ENCODE measurements at places on chromosomes 2 and 18.

- no peak for DNase-seq
These were observed 483 bp upstream of the FHL2 start for GRCh38 chr2:105399207-105399861.

- DNase-seq: peak; percentile 22
These were observed 7.2 kb downstream of the BOLL start for GRCh38 chr2:197777823-197778407.

DNA sequence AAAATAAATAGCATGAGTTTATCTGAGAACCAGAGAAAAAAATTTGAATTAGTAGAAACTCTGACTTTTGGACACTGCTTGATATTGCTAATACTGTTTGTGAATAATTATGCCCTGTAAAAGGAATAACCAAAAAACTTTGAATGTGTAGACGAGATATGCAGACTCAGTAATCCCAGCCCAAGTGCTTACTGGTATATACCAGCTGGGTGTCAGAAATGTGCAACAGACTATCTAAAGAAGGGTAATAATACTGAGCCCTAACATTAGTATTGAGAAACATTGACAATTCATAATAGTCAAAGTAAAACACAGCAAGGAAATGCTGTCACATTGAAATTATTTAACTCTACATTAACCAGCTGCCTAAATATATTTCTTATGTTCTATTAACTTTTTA lies 60.5 kb upstream of the ZC3H15 start:
- DNase-seq: no peak

DNA sequence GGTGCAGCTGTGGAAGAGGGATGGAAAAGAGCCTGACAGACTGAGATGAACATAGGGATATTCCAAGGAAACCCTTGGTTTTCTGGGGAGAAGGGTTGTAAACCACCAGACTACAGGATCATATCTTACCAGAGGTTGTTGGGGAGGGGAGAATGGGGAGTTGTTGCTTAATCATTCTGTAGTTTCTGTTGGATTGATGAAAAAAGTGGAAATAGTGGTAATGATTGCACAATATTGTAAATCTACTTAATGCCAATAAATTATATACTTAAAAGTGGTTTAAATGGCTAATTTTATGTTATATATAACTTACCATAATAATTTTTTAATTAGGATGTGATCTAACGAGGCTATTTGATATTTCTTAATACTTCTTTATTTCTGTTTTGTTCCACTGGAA lies 800.9 kb downstream of the BCL11A start:
- DNase-seq: no peak

DNA sequence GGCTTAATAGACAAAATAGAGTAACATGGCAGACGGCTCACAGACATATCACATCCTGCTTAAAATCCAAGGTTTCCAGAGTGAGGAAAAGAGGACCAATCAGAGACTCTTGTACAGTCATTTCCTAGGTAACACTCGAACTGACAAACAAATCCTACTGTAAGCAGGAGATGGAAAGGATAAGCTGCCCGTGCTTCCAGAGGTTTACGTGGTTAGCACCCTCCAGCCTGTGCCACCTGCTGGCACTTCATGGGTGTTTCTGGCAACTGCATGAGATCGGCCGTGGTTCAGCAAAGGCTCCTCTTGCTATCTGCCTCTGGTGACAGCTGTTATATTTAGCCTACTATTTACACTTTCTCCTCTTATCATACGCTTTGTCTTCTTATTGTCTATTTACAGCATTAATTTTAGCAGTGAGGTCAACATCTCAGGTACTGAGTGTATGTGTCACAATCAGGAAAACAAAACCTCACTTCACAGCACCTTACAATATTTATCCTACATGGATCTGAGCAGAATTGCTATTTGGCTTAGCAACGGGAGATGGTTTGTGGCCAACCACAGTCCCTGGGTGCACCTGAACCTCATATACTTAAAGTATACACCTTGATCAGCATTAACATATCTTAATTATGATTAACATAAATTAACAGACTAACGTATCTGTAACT lies 226.9 kb downstream of the TMEM163 start:
- peak; percentile 95 for DNase-seq

DNA sequence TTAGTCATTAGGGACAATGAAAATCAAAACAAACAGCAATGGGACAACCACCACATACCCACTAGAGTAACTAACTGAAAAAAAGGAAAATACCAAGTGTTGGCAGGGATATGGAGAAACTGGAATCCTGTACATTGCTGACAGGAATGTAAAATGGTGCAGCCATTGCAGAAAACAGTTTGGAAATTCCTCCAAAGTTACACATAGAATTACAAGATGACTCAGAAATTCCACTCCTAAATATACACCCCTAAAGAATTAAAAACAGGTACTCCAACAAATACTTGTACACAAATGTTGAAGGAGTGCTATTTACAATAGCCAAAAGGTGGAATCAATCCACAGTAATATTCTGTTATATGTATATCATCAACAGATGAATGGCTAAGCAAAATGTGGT lies 110.9 kb downstream of the ROCK1 start:
- DNase-seq: no peak

GRCh38 chr2:61354543-61355197 lies 116.2 kb downstream of the USP34 start:
- DNase-seq: no peak

DNA sequence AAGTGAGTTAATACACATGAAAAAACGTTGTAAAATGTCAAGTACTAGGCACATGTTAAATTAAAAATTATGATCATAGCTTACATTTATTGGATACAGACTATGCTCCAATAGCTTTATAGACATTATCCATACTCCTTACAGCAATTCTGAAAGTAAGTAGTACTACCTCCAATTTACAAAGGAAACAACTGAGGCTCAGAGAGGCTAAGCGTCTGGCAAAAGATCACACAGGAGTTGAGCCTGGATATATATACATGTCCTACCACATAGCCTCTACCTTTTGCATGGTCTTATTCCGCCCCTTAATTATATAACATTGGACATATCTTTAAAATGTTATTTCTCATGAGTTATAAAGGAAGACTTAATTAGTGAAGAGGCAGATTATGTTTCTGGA lies 127.3 kb downstream of the CSRNP3 start:
- DNase-seq: no peak

DNA sequence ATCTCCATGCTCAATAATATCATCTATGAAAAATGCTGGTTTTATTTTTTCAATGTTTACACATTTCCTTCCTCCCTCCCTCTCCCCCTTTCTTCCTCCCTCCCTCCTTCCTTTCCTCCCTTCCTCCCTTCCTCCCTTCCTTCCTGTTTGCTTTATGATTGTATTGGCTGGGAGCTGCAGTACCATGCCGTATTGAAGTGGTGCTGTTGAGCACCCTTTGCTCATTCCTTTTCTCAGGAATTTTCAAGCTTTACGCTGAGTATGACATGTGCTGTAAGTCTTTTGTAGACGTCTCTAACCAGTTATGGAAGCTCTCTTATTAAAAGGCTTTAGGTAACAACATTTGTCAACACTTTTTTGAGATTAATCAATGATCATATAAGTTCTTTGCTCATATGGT lies 100.4 kb downstream of the SNTG2 start:
- no peak for DNase-seq

DNA sequence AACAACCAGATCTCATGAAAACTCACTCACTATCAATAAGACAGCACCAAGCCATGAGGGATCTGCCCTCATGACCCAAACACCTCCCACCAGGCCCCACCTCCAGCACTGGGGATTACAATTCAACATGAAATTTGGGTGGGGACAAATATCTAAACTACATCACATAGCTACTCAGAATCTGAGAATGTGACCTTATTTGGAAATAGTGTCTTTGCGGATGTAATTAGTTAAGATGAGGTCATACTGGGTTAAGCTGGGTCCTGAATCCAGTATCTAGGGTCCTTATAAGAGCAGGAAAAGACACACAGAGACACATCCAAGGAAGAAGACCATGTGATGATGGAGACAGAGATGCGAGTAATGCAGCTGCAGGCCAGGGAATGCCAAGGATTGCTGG lies 27.5 kb upstream of the REEP1 start:
- no peak for DNase-seq

GRCh38 chr18:9771261-9771976 lies 63.3 kb downstream of the RAB31 start:
- DNase-seq: no peak

DNA sequence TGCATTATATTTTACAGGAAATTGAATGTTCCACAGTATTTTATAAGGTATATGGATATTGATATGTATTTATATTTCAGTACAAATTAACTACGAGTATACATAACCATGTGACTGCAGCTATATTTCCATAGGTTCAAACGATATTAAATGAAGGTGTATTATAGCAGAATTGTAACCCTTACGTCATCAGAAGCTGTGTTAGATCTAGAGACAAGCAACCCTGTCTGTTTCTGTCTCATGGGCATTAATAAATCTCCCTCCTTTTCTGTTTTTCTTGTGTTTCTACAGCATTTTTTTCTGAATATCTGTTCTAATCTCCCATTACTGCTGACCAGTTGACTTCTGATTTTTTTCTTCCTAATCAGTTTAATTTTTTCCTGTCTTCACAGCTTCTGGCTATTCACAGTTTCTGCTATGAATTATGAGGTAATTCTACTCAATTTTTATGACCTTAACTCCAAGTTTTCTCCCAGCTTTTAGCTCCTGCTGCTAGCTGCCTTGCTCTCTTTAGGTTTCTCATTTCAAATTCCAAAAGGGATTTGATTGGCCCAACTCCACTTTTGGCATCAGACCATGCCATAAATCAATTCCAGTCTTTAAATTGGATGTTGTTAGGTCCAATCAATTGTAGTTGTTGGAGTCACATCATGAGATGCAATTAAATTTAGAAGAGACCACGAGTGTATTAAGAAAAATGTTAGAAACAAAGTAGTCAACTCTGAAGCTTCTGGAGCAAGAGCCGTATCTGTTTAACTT lies 277.5 kb upstream of the ZSWIM2 start:
- no peak for DNase-seq

- peak; percentile 64 for DNase-seq
These were observed 460.7 kb downstream of the MTX2 start for GRCh38 chr2:176729706-176730569.
